Activated CD4-positive, alpha-beta T cell treated with anti-CD3 and anti-CD28 coated beads, Interleukin-2, amount 50 U/mL, for 1 hour (primary cell): ENCODE measurements at places on chromosomes 11 and 22.

GRCh38 chr11:126680131-126680530, 320.4 kb downstream of the KIRREL3 start:
- DNase-seq: no peak

GRCh38 chr11:125333354-125334073, 162.6 kb downstream of the FEZ1 start:
- no peak for DNase-seq

DNA sequence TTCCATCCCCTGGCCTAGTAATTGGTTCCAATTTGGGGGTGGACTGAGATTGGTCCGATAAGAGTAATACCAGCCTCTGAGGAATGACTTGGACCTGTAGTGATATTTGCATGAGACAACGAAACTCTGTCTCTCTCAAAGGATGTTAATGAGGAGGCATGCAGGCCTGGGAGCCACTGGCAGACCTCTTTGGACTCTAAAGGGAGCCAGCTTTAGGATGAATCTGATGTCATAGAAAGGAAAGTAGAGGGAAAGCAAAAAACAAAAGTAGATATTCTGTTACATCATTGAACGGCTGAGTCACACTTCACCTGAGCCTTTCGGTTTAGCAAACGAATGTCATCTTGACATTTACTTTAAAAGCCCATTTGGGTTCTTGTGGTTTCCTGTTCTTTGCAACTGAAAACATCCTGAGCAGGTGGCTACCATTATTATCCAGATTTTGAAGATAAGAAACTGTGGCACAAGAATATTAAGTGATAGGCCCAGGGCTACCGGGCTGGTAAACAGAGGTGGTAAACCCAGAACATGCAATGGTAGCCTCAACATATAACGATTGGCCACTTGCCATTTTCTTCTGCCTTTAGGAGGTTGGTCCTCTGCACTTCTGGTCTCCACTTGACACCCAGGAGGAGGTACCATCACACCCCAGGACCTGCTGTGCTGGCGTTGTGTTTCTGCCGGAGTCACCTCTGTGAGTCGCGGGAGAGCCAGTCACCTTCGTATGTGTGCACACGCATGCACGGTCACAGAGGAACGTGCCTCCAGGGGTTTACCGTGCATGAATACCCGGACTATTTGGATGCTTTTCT, 42.7 kb downstream of the RTL6 start:
- peak; percentile 58 for DNase-seq

DNA sequence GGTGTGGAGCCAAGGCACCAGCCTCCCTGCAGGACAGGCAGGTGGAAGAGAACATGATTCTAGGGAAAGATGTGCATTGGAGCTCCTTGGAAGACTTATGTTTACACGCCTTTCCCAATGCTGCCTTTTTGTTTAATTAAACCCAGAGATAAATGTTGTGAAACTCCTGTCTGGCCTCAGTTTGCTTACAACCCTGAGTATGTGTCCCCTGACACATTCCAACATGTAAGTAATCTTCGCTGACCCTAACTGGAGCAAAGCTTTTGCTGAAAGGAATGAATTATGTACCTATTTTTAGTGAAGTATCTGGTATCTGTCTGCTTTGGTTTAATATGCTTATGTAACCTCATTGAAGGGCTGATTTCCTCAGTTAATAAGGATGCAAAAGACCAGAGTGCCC, 56.7 kb downstream of the APIP start:
- DNase-seq: no peak

GRCh38 chr11:47489395-47489755, 40.4 kb upstream of the RAPSN start:
- DNase-seq: no peak

- no peak for DNase-seq
These were observed 121.3 kb downstream of the APOL5 start for GRCh38 chr22:35838855-35839576.

- no peak for DNase-seq
These were observed 9.8 kb upstream of the ANO1 start for GRCh38 chr11:70068345-70068744.

- no peak for DNase-seq
These were observed 76.1 kb downstream of the MYO7A start for GRCh38 chr11:77203901-77204753.

DNA sequence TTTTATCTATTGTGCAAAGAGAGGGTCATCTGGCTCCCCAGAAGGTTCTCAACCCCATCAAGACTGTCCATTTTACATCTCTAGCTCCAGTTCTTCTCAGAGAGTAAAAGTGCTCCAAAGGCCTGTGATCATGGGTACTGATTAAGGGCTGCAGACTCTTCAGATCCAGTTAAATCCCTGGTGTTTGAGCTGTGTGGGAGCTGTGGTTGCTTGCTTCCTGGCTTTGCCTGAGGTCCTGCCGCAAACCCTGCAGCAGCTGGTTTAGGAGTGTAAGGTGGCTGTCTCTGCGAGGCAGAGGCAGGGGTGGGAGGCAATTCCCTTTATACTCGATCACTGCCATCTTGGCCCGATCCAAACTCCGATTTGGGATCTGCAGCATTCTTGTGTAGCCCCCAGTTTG, 1.2 kb downstream of the MRPL17 start:
- no peak for DNase-seq

DNA sequence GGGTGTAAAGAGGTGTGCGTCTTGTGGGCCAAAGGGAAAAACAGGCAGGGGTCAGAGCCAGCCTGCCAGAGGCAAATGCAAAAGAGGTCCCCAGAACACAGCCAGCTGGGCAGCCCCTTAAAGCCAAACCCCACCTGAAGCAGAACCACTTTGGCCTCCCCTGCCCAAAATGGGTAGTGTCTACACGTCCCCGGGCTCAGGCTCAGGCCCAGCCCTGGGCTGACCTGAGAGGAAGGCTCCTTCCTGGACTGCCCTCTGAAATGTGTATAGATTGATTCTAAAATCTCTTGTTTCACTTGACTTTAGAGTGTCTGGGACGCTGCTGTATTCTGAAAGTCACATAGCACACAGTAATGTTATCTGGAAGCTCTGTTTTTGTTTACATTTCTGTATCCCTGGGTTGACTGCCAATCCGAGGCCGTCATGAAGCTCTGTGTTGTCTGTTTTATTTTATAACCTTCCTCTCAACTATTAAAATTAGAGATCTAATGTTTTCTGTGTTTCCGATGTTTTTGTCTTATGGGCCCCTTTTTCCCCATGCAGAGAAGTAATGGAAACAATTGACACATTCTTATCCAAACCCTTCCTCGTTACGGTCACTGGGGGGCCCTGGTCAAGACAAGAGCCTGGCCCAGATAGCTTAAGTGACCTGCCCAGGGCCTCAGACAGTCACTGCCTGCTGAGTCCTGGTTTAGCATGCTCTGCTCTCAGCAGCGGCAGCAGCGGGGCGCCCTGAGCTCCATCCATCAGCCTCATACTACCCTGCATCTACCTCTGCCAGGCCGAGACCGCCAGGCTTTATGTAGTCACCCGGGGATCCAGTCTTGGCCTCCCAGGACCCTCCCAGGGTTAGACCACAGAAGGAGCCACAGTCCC, 10.1 kb downstream of the OVOL1 start:
- DNase-seq: no peak

GRCh38 chr11:78740199-78741071, 165.8 kb upstream of the NARS2 start:
- DNase-seq: no peak

- DNase-seq: no peak
These were observed 23.1 kb upstream of the FZD4 start for GRCh38 chr11:86978247-86978646.

GRCh38 chr11:8698917-8699441, 16.4 kb downstream of the RPL27A start:
- no peak for DNase-seq

GRCh38 chr22:42857845-42858481, 890 bp upstream of the ARFGAP3 start:
- no peak for DNase-seq

GRCh38 chr22:18068381-18068988, 9.3 kb upstream of the PEX26 start:
- no peak for DNase-seq

- DNase-seq: no peak
These were observed 2.2 kb downstream of the RPL27A start for GRCh38 chr11:8684600-8685290.

DNA sequence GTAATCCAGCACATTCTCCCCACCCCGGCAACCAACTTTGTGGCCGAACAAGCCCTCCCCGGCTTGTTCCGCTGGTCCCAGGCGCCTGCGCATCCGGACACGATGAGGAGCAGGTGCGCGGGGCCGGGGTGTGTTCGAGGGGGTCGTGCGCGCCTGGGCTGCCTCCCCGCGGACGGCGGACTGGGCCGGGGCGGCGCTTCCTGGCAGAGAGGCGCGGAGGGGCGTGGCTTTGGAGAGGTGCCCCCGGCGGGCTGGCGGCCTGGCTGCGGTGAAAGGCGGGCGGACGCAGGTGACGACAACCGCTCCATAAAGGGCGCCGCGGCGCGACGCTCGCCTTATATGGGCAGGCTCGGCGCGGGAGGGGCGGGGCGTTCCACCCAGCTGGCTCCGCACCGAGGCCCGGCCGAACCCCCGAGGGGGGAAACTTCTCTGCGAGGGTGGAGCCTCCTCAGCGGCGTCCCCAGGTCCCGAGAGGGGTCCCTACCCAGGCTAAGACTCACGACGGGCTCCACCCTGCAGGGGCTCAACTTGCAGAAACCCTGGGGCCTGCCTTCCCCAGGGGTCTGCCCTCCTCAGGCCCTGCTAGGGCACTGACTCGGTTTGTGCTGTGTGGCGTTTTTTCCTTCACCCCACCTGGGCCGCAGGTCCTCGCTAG, 26.4 kb downstream of the TXN2 start:
- peak; percentile 96 for DNase-seq

- DNase-seq: no peak
These were observed 57.7 kb downstream of the TRAF6 start for GRCh38 chr11:36452236-36452940.

- no peak for DNase-seq
These were observed 80.0 kb downstream of the C11orf91 start for GRCh38 chr11:33620423-33621171.

DNA sequence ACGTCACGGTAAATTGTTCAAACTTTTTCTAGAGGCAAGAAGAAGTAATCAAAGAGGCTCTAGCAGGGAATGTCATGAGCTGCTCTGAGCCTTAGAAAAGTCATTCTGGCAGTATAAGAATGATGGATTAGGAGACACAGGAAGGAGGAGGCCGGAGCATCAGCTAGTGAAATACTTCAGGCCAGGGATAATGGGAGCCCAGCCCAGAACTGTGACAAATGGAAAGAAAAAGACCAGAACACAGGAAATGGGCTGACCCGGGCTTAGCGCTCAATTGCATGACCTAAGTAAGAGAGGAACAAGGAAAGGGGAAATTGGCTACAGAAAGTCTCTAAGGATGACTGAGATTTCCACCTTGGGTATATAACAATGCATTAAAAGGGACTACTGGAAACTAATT, 108.6 kb downstream of the LARGE1 start:
- DNase-seq: no peak

DNA sequence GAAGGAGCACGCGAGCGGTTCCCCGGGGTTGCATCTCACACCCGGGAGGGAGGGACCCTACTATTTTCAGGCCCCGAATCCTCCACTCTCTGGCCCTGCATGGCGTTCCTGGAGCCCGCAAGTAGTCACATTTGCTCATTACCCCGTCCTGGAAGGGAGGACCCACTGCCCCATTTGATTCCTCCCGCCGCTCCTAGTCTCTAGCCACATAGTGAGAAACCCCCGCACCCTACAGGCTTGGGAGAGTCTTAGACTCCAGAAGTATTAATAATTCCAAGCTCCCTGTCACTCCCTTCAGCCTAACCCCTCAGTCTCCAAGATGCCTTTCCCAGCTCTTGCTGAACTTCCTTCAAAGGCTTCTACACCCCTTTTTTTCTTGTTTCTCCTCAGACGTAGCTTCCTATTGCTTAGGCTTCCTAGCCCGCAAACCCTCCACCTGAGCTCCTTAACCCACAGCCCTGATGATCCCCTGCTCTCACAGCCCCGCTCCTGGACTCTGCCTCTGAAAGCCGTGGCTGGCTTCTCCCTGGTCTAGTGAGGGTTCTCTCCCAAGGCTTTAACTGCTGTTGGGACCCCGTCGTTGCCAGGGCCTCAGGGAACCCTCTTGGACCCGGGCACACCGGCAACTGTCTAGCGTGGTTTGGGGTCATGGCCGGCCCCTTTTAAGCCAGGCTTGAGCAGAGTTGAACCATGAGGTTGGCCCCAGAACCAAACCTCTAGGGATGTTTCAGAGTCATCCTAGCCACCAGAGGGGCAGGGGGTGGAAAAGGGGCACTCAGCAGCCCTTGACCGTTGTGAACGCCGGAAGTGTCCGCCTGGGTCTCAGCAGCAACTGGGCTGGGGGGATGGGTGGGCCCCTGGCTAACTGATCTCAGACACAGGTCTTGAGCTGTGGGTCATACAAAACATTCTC, 862 bp downstream of the GGA1 start:
- DNase-seq: no peak

DNA sequence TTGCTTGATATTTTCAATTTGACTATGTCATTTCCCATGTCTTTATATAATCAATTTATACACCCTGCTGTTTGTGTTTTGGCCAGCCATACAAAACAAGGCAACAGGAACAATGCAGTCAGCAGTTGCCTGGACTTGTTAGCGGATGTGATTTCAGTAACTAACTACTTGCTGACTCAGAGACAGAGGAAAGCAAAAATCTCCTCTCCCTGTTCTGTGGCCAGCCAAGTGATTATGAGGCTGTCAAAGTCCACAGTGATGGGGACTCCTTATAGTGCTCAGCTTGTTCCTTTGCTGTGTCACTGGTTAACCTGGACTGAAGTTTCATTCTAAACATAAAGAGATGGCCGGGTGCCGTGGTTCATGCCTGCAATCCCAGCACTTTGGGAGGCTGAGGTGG, 32.6 kb upstream of the APLP2 start:
- DNase-seq: no peak

DNA sequence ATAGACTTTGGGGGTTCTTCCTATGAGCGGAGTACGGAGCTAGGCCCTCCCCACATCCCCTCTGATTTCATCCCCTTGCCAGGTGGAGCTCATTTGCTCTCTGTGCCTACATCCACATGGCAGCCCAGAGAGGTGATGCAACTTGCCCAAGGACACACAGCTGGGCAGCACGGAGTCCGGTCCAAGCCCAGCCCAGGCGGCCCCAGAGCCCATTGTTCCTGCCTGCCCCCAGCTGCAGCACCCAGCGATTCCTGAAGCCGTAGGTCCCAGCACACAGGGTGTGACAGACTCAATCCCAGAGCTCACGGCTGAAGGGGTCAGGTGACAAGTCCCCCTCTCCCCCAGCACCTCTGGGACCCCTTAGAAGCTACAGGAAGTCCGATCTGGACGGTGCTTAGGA, 22.2 kb upstream of the RFPL3 start:
- no peak for DNase-seq

- no peak for DNase-seq
These were observed 1.7 kb upstream of the TMPRSS6 start for GRCh38 chr22:37111156-37111717.

GRCh38 chr11:1847926-1848639, 4.8 kb upstream of the LSP1 start:
- DNase-seq: no peak
